ENCODE measurements at places on chromosomes 6 and 20.

- DNase-seq = no peak
Observed at GRCh38 chr20:11454966-11455799, 462.5 kb upstream of the BTBD3 start.

GRCh38 chr6:163489584-163489983, 75.1 kb downstream of the QKI start:
- no peak for DNase-seq

DNA sequence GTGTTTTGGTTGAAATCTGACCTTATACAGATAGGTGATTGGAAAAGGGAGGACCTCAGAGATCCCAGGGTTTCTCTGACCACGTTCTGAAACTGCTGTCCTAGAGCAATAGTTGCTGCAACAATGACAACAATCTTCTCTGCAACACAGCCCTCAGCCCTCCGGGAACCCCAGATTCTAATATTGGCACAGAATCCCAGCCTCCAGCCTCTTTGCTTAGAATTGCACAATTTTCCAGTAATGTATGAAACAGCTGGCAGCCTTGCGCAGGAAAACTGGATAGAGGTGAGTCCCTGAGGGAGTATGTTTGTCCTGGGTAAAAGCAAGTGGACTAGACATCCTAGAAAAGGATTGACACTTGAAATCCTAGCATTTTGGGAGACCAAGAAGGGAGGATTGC, 30.4 kb upstream of the PNRC1 start:
- DNase-seq = no peak

- no peak for DNase-seq
Observed at GRCh38 chr6:151548201-151548600, 54.4 kb downstream of the CCDC170 start.

DNA sequence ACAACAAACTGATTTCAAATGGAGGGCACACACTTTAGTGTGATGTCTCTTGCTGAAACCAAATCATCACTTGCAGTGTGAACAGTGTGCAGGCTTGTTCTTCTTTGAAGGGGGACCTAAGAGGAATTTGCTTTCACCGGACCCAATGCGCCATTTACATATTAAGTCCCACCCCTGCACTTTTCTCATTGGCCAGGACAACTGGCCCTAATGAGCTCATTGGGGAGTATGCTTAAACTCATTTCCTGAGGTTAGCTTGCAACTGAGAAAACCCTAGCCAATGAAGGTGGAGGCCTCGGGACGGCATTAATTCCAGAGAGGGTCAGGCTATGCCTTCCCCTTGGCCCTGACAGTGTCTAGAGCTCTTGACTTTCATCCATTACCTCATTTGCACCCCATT, 58.7 kb downstream of the VEGFA start:
- no peak for DNase-seq

DNA sequence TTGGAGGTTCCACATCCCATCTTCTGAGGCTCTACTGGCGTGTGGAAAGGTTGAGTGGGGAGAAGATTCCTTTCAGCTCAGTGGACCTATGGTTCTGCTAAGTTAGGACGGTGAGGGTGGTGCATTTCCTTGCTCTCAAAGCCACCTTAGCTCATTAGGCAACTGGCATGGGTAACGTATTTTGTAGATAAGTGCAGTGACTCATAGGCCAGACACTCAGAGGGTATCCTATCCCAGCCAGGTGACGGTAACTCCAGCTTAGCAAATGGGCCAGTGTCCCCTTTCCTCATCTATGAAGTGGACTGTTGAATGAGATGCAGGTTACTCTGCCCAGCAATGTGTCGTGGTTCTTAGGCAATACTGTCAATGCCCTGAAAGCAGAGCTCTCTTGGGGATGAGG, 3.7 kb downstream of the RPS6KA2 start:
- DNase-seq = no peak
